ENCODE measurements at places on chromosomes 1 and 21. TPM values are rescaled to one million over a fixed set of nuclear protein-coding genes. Genes with fewer than 3 reads are reported as not detected.
A peak's percentile ranks its signal among the peaks of the same experiment; 100 is the strongest.

DNA sequence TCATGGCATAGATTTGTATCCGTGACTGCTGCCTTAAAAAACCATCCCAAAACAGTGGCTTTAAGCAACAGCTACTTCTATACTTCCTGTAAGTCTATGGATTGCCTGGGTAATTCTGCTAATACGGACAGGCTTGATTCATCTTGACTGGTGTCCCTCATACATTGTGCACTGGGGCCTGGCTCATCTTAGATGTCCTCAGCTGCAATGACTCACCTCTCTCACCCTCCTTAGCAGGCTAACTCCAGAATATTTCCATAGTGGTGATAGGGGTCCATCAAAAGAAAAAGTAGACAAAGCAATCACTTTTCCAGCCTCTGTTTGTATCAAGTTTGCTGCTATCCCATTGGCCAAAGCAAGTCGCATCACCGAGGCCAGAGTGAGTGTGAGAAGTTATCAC is 409.1 kb upstream of the KAZN start:
- no peaks in the 10 kb centered on the region for H3K36me3 ChIP-seq
- no peak overlapping the region for H3K27ac ChIP-seq
- no peaks in the 10 kb centered on the region for H3K27me3 ChIP-seq

DNA sequence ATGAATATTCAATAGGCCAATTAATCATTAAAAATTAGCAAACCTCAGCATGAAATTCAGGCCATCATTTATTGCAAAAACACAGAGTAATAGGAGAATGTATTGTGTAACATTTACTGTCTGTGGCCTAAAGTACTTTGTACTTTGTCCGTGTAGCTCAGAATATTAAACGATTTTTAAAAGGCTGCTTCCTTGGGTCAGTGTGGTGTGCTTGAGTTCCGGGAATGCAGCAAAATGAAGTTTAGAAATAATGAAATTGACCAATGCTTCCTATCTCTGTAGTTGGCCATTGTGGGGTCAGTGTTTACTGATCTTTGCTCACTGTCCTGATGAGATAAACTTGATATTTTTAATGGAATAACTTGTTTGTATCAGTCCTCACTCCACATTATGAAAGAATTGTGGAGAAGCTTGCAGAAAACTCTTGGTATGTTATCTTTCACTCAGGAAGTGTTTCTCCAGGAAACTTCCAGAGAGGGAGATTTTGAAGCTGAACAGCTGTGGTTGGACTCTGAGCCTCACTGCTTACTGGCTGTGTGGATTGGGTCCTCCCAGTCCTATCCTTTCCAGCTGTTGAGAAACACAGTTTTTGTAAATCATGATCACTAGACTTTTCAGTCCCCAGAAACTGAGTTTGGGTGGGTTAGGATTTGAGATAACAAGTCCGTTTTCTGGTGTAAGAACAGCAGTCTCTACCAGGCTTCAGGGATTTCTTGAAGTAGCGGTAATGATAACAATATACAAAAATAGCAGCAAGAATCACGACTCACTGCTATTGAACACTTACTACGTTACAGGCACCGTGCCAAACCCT is 19.2 kb upstream of the MTARC1 start:
- H3K4me1 ChIP-seq = peaks cover 17% of the 10 kb centered on the region
- H3K36me3 ChIP-seq = peaks cover 13% of the 10 kb centered on the region
- no peak for DNase-seq
- H3K27ac ChIP-seq = peak overlapping the region; percentile 80
- no peaks in the 10 kb centered on the region for H3K27me3 ChIP-seq

DNA sequence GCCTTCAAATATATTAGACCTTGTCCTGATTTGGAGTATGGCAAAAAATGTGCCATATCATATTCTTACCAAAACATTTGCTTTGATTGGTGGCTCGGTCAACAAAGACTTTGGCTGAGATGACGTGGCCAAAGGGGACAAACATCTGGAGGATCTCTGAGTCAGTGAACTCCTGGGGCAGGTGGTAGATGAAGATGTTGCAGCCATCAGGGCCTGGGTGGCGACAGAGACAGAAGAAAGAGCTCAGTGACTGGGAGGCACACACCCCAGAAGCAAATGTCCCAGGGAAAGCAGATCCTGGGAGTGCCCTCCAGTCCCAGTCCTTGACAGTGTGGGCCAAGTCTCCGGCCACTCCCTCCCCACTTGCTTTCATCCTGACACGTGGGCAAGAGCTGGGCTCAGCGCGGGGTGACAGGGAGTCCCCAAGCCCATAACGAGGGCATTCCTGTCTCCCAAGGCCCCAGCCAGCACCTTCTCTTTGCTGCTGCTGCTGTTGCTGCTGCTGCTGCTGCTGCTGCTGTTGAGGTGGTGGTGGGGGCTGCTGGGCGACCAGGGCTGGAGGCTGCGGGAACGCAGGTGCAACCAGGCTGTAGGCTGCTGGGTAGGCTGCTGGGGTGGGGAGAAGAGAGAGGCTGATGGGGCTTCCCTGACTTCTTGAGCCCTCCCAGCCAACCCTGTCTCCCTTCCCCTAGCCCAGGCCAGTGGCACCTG is 10.7 kb downstream of the CELF3 start:
- no peaks in the 10 kb centered on the region for H3K27me3 ChIP-seq
- H3K36me3 ChIP-seq = peaks cover 12% of the 10 kb centered on the region
- no peak for DNase-seq
- H3K27ac ChIP-seq = no peak overlapping the region
- no peak overlapping the region for H3K4me3 ChIP-seq

DNA sequence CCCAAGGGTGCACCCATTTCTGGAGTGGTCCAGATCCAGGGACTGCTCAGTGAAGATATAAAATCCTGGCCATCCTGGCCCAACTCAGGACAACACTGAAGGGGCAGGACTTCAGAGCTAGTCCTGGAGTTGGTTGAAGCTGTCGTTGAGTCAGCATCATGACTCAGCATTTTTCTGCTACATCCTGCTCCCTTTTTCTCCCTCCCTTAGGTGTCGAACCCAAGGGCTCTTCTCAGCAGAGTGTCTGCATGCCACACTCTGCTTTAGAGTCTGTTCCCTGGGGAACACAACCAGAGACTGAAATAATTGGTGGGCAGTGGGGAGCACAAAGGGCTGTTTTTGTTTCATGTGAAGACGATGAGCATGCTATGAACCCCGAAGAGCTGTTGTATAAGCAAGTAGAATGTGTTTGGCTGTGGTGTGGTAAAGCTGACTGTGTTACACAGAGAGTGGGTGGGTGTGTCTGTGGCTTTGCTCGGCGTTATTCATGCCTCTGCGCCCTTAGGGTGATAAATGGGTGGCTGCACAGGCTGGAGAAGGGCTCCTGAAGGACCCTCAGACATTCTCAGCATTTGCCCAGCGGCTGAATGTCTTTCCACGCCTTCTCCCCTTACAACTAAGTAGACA is 167.2 kb downstream of the CYYR1 start:
- H3K27me3 ChIP-seq = no peaks in the 10 kb centered on the region
- no peaks in the 10 kb centered on the region for H3K4me1 ChIP-seq
- no peak overlapping the region for H3K4me3 ChIP-seq
- no peak overlapping the region for H3K27ac ChIP-seq

- H3K27me3 ChIP-seq = no peaks in the 10 kb centered on the region
- no peak for DNase-seq
- H3K27ac ChIP-seq = no peak overlapping the region
- no peak overlapping the region for H3K4me3 ChIP-seq
- no peaks in the 10 kb centered on the region for H3K36me3 ChIP-seq
- H3K4me1 ChIP-seq = no peaks in the 10 kb centered on the region
Observed at GRCh38 chr1:197994907-197995407, 77.8 kb downstream of the LHX9 start.

The BPNT1 gene
- total RNA-seq = 7.0 TPM

The CELA3B gene
- total RNA-seq = 84.3 TPM

The TNFRSF8 gene
- 0.18 TPM for total RNA-seq
